D341Med (cell line): ENCODE measurements at places on chromosomes 1 and 21.

DNA sequence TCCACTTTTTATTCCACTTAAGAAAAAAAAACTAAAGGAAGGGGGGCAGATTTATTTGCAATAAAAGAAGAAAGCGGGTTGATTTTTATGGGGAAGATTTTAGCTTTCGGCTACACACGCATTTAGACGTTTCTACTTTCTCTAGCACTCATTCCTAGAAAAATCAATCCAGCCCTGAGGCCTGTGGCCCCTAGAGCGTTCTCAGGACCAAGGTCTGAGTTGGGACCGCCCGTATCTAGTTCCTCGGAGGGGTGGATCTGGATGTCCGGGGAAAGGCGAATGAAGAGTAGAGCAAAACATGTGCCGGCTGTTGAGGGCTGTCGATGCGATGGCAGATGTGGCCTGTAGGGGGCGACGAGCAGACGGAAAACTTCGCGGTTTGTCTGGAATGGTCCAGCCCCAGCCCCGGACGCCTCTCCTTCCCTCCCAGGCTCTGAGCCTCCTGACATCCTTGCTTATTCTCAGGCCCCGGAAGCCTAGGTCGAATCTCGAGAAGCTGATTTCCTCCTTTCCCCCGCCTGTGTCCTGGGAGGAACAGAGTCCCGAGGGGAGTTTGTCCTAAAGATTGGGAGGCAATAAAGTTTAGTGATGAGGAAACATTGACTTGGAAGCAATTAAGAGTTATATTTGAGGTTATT lies 5.2 kb downstream of the FOXD3 start:
- DNase-seq, result peak; percentile 83

GRCh38 chr1:36693161-36693525 lies 210.4 kb upstream of the CSF3R start:
- DNase-seq, result no peak

DNA sequence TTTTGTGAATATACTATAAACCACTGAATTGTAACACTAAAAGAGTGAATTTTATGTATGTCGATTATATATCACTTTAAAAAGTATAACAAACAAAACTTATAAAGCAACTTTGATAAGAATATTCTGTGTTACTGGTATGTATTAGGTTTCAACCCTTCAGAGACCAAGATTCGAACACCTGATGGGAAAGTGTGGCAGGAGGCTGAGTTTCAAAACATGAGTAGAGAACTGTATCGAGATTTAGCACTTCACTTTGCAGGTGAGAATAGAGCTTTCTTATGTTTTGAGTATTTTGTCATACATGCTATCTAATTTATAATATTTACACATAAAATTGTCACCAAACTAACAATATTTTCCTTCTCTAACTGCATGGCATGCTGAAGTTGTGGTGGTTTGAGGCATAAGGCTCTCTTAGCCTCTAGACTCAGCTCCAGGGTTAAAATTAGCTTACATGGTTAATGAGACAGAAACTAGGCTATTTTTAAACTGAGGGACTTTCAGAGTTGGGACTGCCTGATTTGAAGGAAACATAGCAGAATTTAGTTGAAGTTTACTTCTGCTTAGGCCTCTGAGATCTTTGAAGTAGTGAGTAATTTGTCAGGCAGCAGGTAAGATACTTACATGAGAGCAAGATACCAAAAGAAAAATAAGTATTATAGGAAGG lies 48.6 kb downstream of the CEP350 start:
- no peak for DNase-seq

GRCh38 chr21:31743712-31744111 lies 11.8 kb upstream of the SCAF4 start:
- DNase-seq, result no peak

DNA sequence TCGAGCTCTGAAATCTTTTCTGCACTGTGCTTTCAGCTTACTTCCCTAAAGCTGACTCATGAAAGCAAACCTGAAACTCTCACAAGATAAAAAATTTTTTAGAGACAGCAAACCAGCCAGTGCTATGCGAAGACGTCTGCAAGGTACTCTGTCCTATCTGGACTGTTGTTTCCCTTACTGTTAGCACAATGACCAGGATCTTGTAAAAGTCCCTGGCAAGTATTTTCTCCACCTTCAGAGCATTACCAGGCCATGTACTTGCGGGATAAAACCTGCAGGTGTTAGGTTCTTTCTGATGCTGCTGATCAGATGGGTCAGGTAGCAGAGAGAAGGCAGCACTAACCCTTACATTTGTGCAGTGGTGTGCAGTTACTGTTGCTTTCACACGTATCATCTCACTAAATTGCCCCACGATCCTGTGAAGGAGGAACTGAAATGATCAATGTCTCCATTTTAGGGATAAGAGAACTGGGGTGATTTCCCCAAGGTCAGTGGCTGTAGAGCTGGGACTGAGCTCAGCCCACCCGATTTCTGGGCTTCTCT lies 56.6 kb downstream of the PLXNA2 start:
- DNase-seq, result no peak

- DNase-seq, result no peak
Measured at GRCh38 chr1:39411526-39412478, 79.6 kb upstream of the BMP8A start.

GRCh38 chr1:232223183-232223708 lies 406.7 kb downstream of the SIPA1L2 start:
- no peak for DNase-seq

- DNase-seq, result no peak
Measured at GRCh38 chr1:12661606-12662219, 17.8 kb downstream of the AADACL4 start.

- DNase-seq, result no peak
Measured at GRCh38 chr21:44614161-44614631, 2.3 kb downstream of the KRTAP10-8 start.

- DNase-seq, result no peak
Measured at GRCh38 chr1:36790191-36790590, 244.1 kb downstream of the GRIK3 start.

DNA sequence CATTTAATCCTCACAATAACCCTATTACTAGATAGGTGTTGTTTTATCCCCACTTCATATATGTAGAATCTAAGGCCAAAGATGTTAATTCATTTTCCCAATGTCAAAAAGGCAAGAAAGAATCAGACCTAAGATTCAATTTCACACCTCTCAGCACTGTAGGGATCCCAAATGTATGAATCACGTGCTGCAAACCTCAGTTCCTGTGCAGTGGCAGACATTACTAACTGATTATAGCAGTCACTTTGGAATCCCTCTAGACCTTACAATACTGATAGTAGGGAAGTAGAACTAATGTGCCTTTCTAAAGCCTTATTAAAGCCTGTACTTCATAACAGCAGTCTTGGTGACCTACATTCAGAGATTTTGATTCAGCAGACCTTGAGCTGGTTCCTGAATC lies 2.3 kb downstream of the C1orf87 start:
- no peak for DNase-seq

DNA sequence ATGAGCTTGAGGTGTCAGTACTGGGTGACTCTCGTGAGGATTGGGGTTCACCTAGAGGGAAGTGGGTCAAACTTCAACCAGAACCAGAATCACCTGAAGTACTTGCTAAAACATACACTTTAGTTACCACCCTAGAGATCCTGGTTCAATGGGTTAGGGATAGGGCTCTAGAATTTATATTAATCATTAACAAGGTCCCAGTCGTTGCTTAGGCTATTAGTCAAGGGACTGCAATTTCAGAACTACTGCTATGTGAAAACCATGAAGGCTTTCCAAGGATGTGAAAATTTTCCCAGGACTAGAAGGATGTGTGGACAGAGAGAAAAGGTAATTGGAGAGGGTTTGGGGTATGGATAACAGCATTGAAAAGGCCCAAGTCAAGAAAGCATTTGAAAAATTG lies 162.6 kb downstream of the GRIK1 start:
- no peak for DNase-seq

DNA sequence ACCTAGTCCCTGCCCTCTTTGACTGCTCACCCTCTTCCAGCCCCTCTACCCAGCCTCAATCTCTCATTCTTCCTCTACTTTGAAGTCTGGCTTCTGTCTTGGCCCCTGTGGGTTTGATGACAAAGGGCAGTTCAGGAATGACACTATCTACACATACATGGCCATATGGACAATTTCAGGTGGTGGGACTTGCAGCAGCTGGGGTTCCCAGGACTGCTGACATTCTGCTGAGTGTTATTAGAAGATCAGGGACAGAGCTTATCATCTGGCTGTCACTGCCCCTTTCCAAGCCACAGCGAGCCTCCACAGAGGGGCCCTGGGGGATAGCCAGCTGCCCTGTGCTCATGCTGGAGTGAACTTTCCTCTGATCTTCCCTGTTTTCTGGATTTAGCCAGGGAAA lies 97.4 kb upstream of the IPO9 start:
- no peak for DNase-seq

DNA sequence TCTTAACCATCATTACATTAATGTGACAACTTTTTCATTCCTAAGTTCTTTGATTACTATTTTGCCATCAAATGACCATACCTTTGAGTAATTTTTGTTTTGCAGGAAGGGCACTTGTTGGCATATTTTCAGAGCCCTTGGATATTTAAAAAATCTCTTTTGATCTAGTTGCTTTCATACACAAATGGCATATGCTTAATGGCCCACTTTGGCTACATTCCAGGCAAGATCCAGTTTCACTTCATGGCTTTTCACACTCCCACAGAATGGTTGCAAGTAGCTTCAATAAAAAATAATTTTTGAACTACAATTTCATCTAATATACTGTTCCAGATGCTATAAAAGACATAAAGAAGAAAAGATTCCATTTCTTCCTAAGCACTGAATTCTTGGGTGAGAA lies 18.1 kb downstream of the ADAM30 start:
- no peak for DNase-seq

DNA sequence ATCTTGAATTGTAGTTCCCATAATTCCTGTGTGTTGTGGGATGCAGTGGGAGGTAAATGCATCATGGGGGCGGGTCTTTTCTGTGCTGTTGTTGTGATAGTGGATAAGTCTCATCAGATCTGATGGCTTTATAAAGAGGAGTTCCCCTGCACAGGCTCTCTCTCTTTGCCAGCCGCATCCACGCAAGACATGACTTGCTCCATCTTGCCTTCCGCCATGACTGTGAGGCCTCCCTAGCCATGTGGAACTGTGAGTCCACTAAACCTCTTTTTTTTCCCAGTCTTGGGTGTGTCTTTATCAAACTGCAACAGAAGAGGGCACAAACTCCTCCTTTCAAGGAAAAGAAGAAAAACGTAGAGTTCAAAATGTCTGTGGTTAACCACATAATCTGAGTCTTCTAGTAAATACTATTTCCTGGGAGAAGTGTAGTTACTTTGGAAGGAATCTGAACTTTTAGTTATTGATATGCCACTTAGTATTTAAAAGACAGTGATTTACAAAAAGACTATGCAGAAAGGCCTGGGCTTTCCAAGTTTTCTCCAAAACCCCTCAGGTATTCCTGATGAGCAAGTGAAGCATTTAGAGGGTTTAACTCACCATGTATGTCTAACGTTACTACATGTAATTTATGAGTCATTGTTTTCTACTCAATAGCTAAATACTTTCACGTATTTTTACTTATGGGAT lies 10.0 kb downstream of the ADAMTS1 start:
- DNase-seq, result no peak

DNA sequence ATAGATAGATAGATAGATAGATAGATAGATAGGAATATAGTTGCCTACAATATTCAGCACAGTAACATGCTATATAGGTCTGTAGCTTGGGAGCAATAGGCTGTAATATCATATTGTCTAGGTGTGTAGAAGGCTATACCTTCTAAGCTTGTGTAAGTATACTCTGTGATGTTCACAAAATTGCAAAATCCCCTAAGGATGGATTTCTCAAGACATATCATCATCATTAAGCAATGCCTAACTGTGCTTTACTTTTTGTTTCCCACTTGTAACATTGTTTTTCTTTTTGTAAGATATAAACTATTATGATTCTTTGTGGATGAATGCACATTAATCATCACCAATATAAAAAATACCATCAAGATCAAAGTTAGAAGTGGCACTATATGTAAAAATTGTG lies 1905.6 kb downstream of the NCAM2 start:
- no peak for DNase-seq
